Pancreas (tissue), 10 donors: ENCODE measurements at places on chromosomes 1 and 21. TPM values are rescaled to one million over a fixed set of nuclear protein-coding genes. Genes with fewer than 3 reads are reported as not detected.
A peak's percentile ranks its signal among the peaks of the same experiment; 100 is the strongest.

DNA sequence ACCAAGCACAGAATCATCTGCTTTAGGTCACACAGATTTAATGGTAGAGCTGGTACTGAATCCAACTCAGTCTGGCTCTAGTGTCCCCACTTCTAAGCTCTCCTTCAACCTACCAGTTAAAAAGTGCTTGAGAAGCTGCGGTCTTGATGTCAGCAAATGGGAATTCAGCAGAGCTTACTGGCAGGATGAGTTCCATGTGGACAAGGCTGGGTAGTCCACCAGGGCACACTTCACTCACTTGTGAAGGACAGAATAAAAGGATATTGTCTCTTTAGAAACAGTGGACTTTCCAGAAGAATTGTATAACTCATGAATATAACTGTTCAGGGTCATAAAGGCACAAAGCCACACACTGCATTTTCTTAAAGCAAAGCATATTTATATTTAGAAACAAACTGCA lies 35.1 kb upstream of the GUCA2B start:
- no peak overlapping the region for H3K4me3 ChIP-seq
- no peaks in the 10 kb centered on the region for H3K27me3 ChIP-seq
- no peak for DNase-seq
- H3K4me1 ChIP-seq: no peaks in the 10 kb centered on the region
- H3K27ac ChIP-seq: no peak overlapping the region

GRCh38 chr1:63867429-63868176 lies 93.8 kb downstream of the ROR1 start:
- no peak overlapping the region for H3K27ac ChIP-seq
- no peaks in the 10 kb centered on the region for H3K27me3 ChIP-seq
- H3K4me1 ChIP-seq: peaks cover 12% of the 10 kb centered on the region
- no peak overlapping the region for H3K4me3 ChIP-seq
- H3K36me3 ChIP-seq: no peaks in the 10 kb centered on the region

DNA sequence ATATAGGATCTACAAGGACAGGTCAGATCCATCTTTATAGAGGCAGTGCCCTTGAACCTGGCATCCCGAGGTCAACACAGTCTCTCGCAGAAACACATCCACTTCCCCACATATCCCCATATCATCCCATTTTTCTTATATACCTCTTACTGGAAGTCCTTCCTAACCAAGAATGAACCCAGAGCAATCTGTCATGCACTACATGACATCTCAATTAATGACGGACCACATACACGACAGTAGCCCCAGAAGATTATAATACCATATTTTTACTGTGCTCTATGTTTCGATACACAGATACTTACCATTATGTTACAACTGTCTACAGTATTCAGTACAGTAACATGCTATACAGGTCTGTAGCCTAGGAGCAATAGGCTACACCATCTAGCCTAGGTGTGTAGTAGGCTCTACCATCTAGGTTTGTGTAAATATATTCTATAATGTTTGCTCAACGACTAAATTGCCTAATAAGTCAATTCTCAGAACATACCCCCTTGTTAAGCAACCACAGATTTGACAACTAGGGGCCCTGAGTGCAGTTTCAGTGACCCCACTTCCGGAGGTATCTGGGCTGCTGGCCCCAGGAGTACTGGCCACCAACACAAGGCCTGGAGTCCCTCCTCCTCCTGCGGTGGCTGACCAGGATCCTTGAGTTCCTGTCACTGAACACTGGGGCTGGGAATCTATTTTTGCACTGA lies 28.1 kb downstream of the PTPN14 start:
- no peaks in the 10 kb centered on the region for H3K36me3 ChIP-seq
- no peak overlapping the region for H3K4me3 ChIP-seq
- H3K4me1 ChIP-seq: no peaks in the 10 kb centered on the region
- DNase-seq: no peak
- H3K27ac ChIP-seq: no peak overlapping the region
- no peaks in the 10 kb centered on the region for H3K27me3 ChIP-seq

- no peak for DNase-seq
- H3K4me1 ChIP-seq: no peaks in the 10 kb centered on the region
- H3K36me3 ChIP-seq: no peaks in the 10 kb centered on the region
Observed at GRCh38 chr1:31135973-31136600, 70.6 kb upstream of the PUM1 start.

- H3K36me3 ChIP-seq: no peaks in the 10 kb centered on the region
- H3K27me3 ChIP-seq: no peaks in the 10 kb centered on the region
- no peak for DNase-seq
- no peak overlapping the region for H3K27ac ChIP-seq
Observed at GRCh38 chr1:175287849-175288248, 95.3 kb upstream of the KIAA0040 start.

- H3K36me3 ChIP-seq: no peaks in the 10 kb centered on the region
- no peaks in the 10 kb centered on the region for H3K4me1 ChIP-seq
- peak; percentile 20 for DNase-seq
- H3K27ac ChIP-seq: no peak overlapping the region
Observed at GRCh38 chr1:912740-913301, 10.9 kb upstream of the SAMD11 start.

GRCh38 chr21:32807717-32808380 lies 36.3 kb upstream of the PAXBP1 start:
- H3K4me1 ChIP-seq: no peaks in the 10 kb centered on the region
- H3K27ac ChIP-seq: no peak overlapping the region
- no peaks in the 10 kb centered on the region for H3K27me3 ChIP-seq
- no peaks in the 10 kb centered on the region for H3K36me3 ChIP-seq
- DNase-seq: no peak
- H3K4me3 ChIP-seq: no peak overlapping the region

DNA sequence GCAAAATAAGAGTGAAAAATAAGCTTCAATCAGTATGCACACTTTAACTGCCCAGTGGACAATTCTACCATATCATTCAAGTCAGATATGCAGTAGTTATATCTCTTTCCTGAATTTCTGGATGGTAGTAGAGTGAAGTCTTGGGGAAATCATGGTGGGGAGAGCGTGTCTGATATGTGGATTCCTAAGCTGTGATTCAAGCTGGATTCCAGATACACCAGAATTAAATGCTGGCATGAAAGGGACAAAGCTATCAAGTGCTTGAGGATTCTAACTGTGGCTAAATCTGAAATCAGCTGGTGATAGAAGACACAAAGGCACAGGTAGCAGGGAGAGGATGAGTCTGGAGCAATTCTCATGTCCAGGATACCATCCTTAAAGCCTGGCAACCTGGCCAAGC lies 323.5 kb downstream of the DUSP10 start:
- no peaks in the 10 kb centered on the region for H3K4me1 ChIP-seq
- DNase-seq: no peak
- no peaks in the 10 kb centered on the region for H3K27me3 ChIP-seq
- H3K36me3 ChIP-seq: no peaks in the 10 kb centered on the region

DNA sequence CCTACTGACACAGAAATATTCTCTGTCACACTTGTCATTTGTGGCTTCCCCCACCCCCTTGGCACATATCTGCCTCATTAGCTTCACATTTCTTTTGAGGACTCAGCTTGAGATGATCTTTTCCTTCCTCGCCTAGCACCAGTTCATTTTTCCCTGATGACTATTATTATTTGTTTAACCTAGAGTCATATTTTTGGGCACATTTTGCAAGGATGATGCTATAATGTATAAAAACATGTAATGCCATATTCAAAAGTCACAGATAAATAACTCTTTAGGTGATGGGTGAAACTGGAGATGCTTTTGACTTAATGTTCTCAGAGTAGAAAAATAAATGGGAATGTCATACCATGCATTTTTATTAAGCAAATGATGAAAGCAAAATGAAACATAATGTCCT lies 202.7 kb downstream of the BACH1 start:
- H3K4me3 ChIP-seq: no peak overlapping the region
- H3K27me3 ChIP-seq: no peaks in the 10 kb centered on the region
- no peaks in the 10 kb centered on the region for H3K36me3 ChIP-seq
- H3K4me1 ChIP-seq: no peaks in the 10 kb centered on the region

- no peaks in the 10 kb centered on the region for H3K4me1 ChIP-seq
- no peaks in the 10 kb centered on the region for H3K36me3 ChIP-seq
- H3K27me3 ChIP-seq: no peaks in the 10 kb centered on the region
- DNase-seq: no peak
Observed at GRCh38 chr21:18711662-18712061, 308.1 kb upstream of the TMPRSS15 start.

GRCh38 chr1:95146637-95147036 lies 29.5 kb downstream of the TLCD4 start:
- no peaks in the 10 kb centered on the region for H3K36me3 ChIP-seq
- no peak overlapping the region for H3K4me3 ChIP-seq
- no peak for DNase-seq
- no peaks in the 10 kb centered on the region for H3K4me1 ChIP-seq
- H3K27ac ChIP-seq: no peak overlapping the region

- H3K27ac ChIP-seq: peak overlapping the region; percentile 93
- no peak for DNase-seq
- H3K36me3 ChIP-seq: no peaks in the 10 kb centered on the region
- H3K27me3 ChIP-seq: no peaks in the 10 kb centered on the region
- no peaks in the 10 kb centered on the region for H3K4me1 ChIP-seq
Observed at GRCh38 chr21:42039911-42040351, 29.8 kb upstream of the ZBTB21 start.

DNA sequence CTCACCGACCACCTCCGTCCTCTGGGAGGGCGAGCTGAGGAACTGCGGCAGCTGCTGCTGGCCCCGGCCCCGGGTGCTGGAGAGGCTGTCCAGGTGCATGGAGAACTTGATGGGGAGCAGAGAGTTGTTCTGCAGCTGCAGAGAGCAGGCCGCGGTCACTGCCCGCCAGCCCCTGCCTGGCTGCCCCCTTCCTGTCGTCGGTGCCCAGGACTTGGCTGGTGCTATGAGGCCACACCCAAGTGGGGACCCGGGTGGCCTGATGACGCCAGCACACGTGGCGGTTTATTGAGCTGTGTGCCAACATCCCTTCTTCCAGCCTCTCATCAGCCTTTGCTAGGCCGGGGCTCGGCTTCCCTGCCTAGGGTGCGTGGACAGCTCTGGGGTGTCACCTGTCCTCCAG lies 5.3 kb upstream of the TMEM52 start:
- DNase-seq: no peak
- peaks cover 7% of the 10 kb centered on the region for H3K4me1 ChIP-seq
- no peaks in the 10 kb centered on the region for H3K27me3 ChIP-seq
- no peaks in the 10 kb centered on the region for H3K36me3 ChIP-seq
- H3K4me3 ChIP-seq: no peak overlapping the region

GRCh38 chr1:210151052-210151672 lies 81.4 kb upstream of the SERTAD4 start:
- H3K27ac ChIP-seq: no peak overlapping the region
- H3K4me3 ChIP-seq: no peak overlapping the region
- no peaks in the 10 kb centered on the region for H3K27me3 ChIP-seq
- DNase-seq: no peak
- H3K4me1 ChIP-seq: no peaks in the 10 kb centered on the region

GRCh38 chr1:62428351-62428750 lies 8.5 kb upstream of the USP1 start:
- H3K27me3 ChIP-seq: no peaks in the 10 kb centered on the region
- no peak overlapping the region for H3K27ac ChIP-seq
- H3K36me3 ChIP-seq: no peaks in the 10 kb centered on the region

DNA sequence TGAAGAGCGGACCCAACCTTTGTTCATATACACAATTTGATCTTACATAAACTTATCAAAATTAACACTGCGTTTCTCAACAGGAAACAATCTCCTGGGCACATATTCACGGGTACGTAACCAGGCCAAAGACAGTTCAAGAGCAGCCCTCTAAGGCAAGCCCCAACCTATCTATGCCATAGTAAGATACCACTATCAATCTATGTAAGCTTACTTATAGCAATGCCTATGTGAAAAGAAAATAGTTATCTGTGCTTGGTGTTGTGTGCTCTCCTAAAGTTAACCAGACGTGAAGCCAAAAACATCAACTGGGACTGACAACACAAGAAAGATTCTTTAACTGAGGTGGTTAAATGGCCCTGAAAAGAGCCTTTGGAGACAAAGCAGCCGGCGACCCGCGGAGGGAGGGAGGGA lies 49.4 kb upstream of the BOLA1 start:
- peaks cover 20% of the 10 kb centered on the region for H3K4me1 ChIP-seq
- H3K4me3 ChIP-seq: no peak overlapping the region
- no peaks in the 10 kb centered on the region for H3K36me3 ChIP-seq
- peak; percentile 15 for DNase-seq
- H3K27me3 ChIP-seq: no peaks in the 10 kb centered on the region

DNA sequence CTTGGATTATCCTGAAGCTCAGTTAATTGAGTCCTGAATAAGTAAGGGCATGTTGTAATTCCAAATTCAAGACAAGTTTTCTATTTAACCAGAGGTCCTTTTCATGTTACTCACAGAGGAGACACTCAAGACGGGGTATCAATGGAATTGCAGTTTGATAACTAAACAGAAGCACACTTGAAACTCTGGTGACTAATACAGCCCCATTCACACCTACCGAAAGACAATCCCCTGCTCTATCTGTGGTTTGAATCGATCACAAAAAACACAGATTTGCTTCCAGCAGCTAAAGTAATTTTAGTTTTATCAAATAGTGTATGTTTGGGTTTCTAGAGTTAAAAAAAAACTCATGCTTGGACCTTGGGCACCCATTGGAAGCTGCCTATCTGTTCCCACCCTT lies 60.4 kb downstream of the TEX35 start:
- no peak overlapping the region for H3K27ac ChIP-seq
- H3K27me3 ChIP-seq: no peaks in the 10 kb centered on the region
- no peak for DNase-seq
- no peak overlapping the region for H3K4me3 ChIP-seq
- H3K36me3 ChIP-seq: no peaks in the 10 kb centered on the region
- H3K4me1 ChIP-seq: no peaks in the 10 kb centered on the region

- H3K27ac ChIP-seq: peak overlapping the region; percentile 45
- peaks cover 6% of the 10 kb centered on the region for H3K4me1 ChIP-seq
- H3K27me3 ChIP-seq: no peaks in the 10 kb centered on the region
- DNase-seq: peak; percentile 55
- no peaks in the 10 kb centered on the region for H3K36me3 ChIP-seq
Observed at GRCh38 chr1:115642168-115643072, 650 bp downstream of the VANGL1 start.

SMYD3 gene
- total RNA-seq: 6.3 TPM

NBL1 gene
- total RNA-seq: 5.8 TPM

S100B gene
- 3.0 TPM for total RNA-seq

ATP1B1 gene
- total RNA-seq: 193 TPM
